ENCODE measurements at places on chromosomes 7 and 10. TPM values are rescaled to one million over a fixed set of nuclear protein-coding genes. Genes with fewer than 3 reads are reported as not detected.

DNA sequence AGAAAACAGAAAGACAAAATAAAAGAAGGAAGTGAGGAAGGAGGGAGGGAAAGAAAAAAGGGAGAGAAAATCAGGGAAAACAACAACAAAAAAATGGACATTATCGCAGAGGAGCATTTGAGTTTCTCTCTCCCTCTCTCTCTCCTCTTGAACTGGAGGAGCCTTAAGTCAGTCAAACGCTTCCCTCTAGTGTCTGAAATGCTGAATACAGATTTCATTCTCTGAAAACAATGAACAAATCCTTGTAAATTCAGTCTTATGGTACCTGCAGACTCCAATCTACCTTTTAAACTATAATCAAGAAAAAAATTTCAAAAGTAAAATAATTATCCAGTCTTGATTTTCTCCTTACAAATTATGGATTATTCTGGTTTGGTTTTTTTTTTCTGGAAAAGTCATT is 89.2 kb upstream of the PFKP start:
- no peak overlapping the region for H3K27ac ChIP-seq
- H3K4me1 ChIP-seq, result no peaks in the 10 kb centered on the region
- no peaks in the 10 kb centered on the region for H3K27me3 ChIP-seq
- DNase-seq, result no peak
- no peaks in the 10 kb centered on the region for H3K36me3 ChIP-seq
- no peak overlapping the region for H3K4me3 ChIP-seq

- no peak overlapping the region for H3K4me3 ChIP-seq
- H3K4me1 ChIP-seq, result no peaks in the 10 kb centered on the region
- H3K27me3 ChIP-seq, result peaks cover 2% of the 10 kb centered on the region
- DNase-seq, result peak; percentile 32
- no peak overlapping the region for H3K27ac ChIP-seq
Observed at GRCh38 chr10:48242171-48242904, 32.2 kb downstream of the FRMPD2 start.

DNA sequence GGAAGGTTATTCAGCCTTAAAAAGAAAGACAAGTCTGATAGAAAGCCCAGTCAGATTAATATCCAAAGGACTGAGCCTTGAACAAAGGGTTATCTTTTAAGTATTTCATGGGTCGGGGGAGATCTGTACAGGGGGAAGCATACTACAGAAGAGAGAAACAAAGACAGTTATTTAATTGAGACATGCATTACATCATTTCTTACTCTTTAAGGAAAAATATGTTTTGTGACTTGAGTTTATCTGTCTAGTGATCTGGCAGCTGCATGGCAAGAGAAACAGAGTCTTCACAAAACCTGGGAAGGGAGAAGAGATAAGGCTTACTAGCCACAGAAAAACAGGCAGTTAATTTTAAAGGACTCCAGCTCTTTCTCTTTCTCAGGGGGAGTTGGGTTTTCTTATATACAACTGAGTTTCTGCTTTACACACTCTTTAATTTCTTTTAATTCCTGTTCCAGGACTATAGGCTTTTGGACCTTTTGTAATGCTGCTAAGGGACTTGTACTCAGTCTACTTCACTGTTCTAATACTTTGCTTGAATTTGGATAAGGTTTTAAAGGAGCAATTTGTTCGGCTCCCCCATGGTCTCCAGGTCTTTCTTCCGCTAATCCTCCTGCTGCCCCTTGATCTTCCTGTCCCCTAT is 20.9 kb upstream of the CYP3A43 start:
- H3K4me3 ChIP-seq, result no peak overlapping the region
- H3K27ac ChIP-seq, result no peak overlapping the region
- H3K27me3 ChIP-seq, result no peaks in the 10 kb centered on the region

COL13A1 gene
- total RNA-seq, result 2.9 TPM

DNA sequence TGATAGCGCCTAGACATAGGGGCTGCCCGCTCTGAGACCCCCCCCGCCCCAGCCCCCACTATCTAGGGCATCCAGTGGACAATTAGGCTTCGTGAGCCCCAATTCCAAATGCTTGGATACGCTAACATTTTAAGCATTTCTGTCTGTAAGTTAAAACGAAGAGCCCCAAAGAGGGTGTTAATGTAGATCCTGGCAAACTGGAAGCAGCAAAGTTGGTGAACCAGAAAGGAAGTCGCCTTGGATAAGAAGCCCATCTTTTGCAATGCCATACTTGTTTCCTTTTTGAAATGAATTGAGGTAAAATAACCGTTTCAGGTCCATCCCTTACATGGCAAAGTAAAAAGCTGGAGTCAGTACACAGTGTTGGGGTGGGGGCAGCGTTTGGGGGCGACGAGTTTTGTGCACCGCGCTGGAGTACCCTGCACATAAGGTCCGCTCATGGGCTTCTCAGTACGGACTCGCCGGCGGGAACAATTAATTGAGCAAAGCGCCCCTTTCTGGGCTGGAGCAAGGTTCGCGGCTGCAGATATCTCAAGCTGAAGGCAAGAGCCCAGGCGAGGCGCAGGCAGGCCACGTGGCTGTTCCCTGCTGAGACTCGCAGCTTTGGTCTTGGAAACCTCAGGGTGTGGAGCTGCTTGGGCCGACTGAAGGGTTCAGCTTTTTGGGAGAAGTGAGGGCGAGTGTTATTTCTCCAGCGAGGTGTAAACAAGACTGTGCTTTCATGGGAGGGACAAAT is 1.4 kb upstream of the TWIST1 start:
- peaks cover 26% of the 10 kb centered on the region for H3K4me1 ChIP-seq
- DNase-seq, result no peak

CBLL1 gene
- total RNA-seq, result 46.2 TPM

CPN1 gene
- not detected for total RNA-seq

GRCh38 chr10:93771354-93771753 is 13.6 kb downstream of the LGI1 start:
- no peaks in the 10 kb centered on the region for H3K36me3 ChIP-seq
- no peak overlapping the region for H3K4me3 ChIP-seq
- no peaks in the 10 kb centered on the region for H3K4me1 ChIP-seq
- no peak overlapping the region for H3K27ac ChIP-seq
- H3K27me3 ChIP-seq, result no peaks in the 10 kb centered on the region

CYP26C1 gene
- not detected for total RNA-seq

ZNF467 gene
- 15.7 TPM for total RNA-seq

- no peak for DNase-seq
- H3K36me3 ChIP-seq, result no peaks in the 10 kb centered on the region
- H3K4me1 ChIP-seq, result no peaks in the 10 kb centered on the region
- no peak overlapping the region for H3K4me3 ChIP-seq
Observed at GRCh38 chr10:34826221-34826620, 11.1 kb upstream of the PARD3 start.

DNA sequence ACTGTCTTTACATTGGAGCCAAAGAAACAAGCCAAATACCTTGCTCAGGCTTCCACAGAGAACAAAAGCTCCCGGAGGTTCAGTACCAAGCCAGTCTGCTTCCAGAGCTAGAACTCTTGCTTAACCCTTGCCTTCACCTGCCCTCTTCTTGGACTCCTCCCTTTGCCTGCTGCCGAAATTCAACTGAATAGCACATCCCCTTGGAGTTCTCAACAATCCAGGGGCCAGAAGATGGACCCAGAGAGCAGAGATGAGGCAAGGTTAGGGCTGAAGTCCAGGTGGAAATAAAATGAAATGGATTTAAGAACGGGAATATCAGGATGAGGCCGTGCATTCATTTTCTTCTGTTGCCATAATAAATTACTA is 876 bp upstream of the PIK3AP1 start:
- no peak overlapping the region for H3K27ac ChIP-seq
- H3K4me3 ChIP-seq, result no peak overlapping the region
- H3K4me1 ChIP-seq, result peaks cover 16% of the 10 kb centered on the region
- H3K36me3 ChIP-seq, result no peaks in the 10 kb centered on the region
- DNase-seq, result no peak

CALN1 gene
- total RNA-seq, result not detected

DNA sequence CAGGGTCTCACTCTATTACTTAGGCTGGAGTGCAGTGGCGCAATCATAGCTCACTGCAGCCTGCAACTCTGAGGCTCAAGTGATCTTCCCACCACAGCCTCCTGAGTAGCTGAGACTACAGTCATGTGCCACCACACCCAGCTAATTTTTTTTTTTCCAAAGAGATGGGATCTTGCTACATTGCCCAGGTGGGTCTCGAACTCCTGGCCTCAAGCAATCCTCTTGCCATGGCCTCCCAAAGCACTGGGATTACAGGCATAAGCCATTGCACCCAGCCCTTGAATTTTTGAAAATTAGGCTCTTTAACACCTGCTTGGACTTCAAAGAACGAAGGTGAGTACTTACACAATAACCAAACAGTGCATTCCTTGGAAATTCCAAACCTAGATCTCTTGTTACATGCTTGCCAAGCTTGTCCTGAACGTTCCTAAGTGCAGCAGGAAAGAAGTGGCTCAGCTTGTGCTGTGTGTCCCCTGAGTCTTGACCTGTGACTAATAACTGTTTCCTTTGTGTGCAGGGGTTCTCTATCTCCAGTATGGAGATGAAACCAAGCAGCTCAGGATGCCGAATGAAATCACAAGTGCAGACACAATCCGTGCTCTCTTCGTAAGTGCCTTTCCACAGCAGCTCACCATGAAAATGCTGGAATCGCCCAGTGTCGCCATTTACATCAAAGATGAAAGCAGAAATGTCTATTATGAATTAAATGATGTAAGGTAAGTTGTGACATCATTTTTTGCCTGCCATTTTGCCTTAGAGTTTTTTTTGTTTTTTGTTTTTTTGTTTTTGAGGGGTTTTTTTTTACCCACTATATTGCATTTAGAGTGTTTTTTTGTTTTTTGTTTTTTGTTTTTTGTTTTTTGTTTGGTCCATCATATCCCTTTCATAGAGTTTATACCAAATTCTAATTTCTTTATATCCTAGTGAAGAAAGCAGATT is 223.8 kb downstream of the KIAA1217 start:
- H3K4me3 ChIP-seq, result no peak overlapping the region
- H3K36me3 ChIP-seq, result no peaks in the 10 kb centered on the region
- DNase-seq, result no peak
- no peaks in the 10 kb centered on the region for H3K27me3 ChIP-seq
- H3K4me1 ChIP-seq, result peaks cover 5% of the 10 kb centered on the region
- H3K27ac ChIP-seq, result no peak overlapping the region

- no peak overlapping the region for H3K4me3 ChIP-seq
- DNase-seq, result no peak
- H3K27ac ChIP-seq, result no peak overlapping the region
- no peaks in the 10 kb centered on the region for H3K27me3 ChIP-seq
- peaks cover 15% of the 10 kb centered on the region for H3K36me3 ChIP-seq
- peaks cover 38% of the 10 kb centered on the region for H3K4me1 ChIP-seq
Observed at GRCh38 chr7:1090686-1091643, 3.1 kb downstream of the GPER1 start.

SPDYE6 gene
- not detected for total RNA-seq

- H3K36me3 ChIP-seq, result no peaks in the 10 kb centered on the region
- H3K27ac ChIP-seq, result peak overlapping the region; percentile 26
- peaks cover 6% of the 10 kb centered on the region for H3K4me1 ChIP-seq
- H3K4me3 ChIP-seq, result no peak overlapping the region
- H3K27me3 ChIP-seq, result no peaks in the 10 kb centered on the region
- peak; percentile 63 for DNase-seq
Observed at GRCh38 chr7:95404316-95404865, 8.2 kb upstream of the PON3 start.

- H3K4me1 ChIP-seq, result no peaks in the 10 kb centered on the region
- no peaks in the 10 kb centered on the region for H3K36me3 ChIP-seq
Observed at GRCh38 chr7:23864973-23865372, 155.0 kb downstream of the STK31 start.

CPA1 gene
- 2.2 TPM for total RNA-seq

- H3K27me3 ChIP-seq, result no peaks in the 10 kb centered on the region
- no peaks in the 10 kb centered on the region for H3K4me1 ChIP-seq
- no peaks in the 10 kb centered on the region for H3K36me3 ChIP-seq
- no peak for DNase-seq
- no peak overlapping the region for H3K27ac ChIP-seq
Observed at GRCh38 chr10:89156161-89156835, 50.8 kb downstream of the CH25H start.

NXPH1 gene
- not detected for total RNA-seq

DNA sequence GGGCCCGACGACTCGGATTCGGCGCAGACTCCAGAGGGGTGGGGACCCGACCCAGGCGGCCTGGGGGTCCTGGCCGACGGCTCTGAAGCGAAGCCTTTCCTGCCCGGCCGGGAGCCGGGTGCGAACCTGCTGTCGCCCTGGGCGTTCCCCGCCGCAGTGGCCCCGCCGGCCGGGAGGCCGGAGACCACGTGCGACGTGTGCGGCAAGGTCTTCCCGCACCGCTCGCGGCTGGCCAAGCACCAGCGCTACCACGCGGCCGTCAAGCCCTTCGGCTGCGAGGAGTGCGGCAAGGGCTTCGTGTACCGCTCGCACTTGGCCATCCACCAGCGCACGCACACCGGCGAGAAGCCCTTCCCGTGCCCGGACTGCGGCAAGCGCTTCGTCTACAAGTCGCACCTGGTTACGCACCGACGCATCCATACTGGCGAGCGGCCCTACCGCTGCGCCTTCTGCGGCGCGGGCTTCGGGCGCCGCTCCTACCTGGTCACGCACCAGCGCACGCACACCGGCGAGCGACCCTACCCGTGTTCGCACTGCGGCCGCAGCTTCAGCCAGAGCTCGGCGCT is 15.4 kb downstream of the ZNF316 start:
- no peaks in the 10 kb centered on the region for H3K27me3 ChIP-seq
- peak; percentile 48 for DNase-seq
- H3K36me3 ChIP-seq, result peaks cover 74% of the 10 kb centered on the region
- H3K4me3 ChIP-seq, result no peak overlapping the region

DNA sequence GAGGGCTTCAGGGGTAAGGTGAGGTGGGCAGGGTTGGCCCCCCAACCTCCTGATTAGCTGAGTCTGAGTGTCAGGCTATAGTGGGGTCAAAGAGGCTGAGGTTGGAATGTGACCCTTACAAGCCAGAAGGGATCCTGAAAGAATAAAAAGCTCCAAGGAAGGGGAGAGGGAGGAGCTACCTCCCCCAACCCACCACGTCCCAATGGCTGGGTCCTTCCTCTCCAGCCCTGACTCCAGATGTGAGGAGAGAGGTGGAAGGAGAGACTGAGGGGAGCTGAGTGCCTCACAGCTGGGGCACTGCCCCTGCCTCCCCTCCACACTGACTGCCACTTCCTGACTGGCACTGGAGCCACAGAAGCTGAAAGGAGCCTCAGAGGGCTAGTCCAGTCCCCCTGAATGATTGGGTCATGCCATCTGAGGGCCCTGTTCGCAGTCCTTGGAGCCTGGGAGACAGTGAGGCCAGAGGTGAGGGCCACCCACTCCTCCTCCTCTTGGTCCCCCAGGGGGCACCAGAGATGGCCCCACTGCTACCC is 20.6 kb downstream of the IMPDH1 start:
- H3K27me3 ChIP-seq, result no peaks in the 10 kb centered on the region
- peaks cover 7% of the 10 kb centered on the region for H3K4me1 ChIP-seq
- no peak overlapping the region for H3K4me3 ChIP-seq
- DNase-seq, result no peak
